Tibial nerve (tissue), 4 donors: ENCODE measurements at places on chromosomes 5 and 9. TPM values are rescaled to one million over a fixed set of nuclear protein-coding genes. Genes with fewer than 3 reads are reported as not detected.

The ZDHHC11B gene
- total RNA-seq, result not detected

- no peak overlapping the region for H3K4me3 ChIP-seq
- H3K36me3 ChIP-seq, result no peaks in the 10 kb centered on the region
- DNase-seq, result no peak
- H3K27me3 ChIP-seq, result no peaks in the 10 kb centered on the region
- H3K4me1 ChIP-seq, result no peaks in the 10 kb centered on the region
Measured at GRCh38 chr5:73160239-73160671, 12.7 kb upstream of the TMEM174 start.

DNA sequence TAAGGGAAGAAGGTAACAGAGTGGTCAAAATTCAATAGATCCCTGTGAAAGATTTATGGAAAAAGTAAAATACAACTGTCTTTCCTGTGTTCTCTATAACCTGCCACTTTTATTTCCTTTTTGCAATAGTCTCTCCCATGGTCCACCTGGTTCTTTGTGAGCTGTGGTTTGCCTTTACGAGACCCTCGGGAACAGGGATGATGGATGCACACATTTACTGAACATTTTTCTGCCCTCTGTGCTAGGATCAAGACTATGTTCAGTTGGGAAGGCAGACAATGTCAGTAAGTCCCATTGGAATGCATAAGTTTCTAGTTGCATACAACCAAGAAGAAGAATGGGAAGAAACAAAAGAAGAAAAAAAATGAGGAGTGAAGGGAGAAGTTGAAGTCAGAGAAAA, 281.2 kb downstream of the TRPM3 start:
- no peak overlapping the region for H3K4me3 ChIP-seq
- no peaks in the 10 kb centered on the region for H3K27me3 ChIP-seq

DNA sequence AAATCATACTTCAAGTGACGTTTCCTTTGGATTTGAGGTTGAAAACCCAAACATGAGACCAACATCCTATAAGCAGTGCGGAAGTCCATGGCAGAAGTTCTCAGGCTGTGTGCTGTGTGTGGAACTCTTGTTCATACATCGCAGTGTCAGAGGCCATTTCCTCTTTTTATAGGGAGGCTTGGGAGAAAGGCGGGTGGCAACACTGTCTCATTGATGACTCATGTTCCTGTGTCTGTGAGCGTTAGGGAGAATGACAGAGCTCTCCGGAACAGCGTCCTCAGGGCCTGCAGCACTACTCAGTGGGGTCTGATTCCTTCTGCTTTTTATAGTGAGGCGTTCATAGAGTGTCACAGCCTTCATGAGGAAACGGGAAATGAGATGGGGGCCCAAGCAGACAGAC, 98.8 kb upstream of the BASP1 start:
- H3K27ac ChIP-seq, result no peak overlapping the region
- peak; percentile 21 for DNase-seq
- H3K27me3 ChIP-seq, result no peaks in the 10 kb centered on the region

DNA sequence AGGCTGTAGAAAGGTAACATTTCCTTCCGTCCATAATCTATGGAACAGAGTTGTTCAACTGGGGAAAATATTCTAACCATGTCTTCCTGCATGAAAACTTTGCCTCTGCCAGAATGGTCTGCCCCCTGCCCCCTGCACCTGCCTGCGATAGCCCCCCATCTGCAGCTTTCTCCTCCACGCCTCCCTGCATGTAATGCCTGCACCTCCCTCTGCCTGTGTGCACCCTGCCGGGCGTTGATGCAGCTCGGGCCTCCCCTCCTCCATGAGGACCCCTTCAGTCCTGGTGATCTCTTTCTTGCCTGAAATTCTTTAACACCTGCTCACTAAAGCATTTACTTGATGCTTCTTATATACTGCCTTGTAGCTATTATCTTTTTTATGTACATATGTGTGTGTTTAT, 266.2 kb downstream of the ARHGEF28 start:
- H3K4me1 ChIP-seq, result no peaks in the 10 kb centered on the region
- no peak overlapping the region for H3K4me3 ChIP-seq
- H3K36me3 ChIP-seq, result no peaks in the 10 kb centered on the region
- H3K27ac ChIP-seq, result no peak overlapping the region
